ENCODE measurements at places on chromosomes 2 and 18.

- no peak for DNase-seq
These were observed 49.0 kb downstream of the ACTR2 start for GRCh38 chr2:65276609-65277008.

DNA sequence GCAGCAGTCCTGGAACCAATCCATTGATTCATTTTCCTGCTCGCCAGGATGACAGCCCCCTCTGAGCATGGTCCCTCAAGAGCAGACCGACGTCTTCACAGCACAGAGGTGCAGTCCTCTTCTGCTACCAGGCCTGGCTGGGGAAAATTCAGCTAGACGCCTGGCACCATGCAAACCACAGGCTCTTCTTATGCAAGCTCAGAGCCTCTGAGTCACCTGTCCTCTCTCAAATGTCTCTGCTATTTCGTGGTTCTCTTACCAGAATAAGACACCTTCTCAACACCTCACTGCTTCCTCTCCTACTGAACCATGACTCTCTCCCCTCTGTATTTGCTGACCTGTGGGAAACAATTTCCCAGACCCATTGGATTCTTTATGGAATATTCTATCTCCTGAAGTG, 79.8 kb upstream of the CYRIA start:
- no peak for DNase-seq

GRCh38 chr2:12507295-12507694, 209.4 kb upstream of the TRIB2 start:
- DNase-seq: peak; percentile 94

- peak; percentile 62 for DNase-seq
These were observed at the start of gene ITGA6 for GRCh38 chr2:172427256-172427989. TSS of gene ITGA6 (plus strand) at chr2:172427586.

DNA sequence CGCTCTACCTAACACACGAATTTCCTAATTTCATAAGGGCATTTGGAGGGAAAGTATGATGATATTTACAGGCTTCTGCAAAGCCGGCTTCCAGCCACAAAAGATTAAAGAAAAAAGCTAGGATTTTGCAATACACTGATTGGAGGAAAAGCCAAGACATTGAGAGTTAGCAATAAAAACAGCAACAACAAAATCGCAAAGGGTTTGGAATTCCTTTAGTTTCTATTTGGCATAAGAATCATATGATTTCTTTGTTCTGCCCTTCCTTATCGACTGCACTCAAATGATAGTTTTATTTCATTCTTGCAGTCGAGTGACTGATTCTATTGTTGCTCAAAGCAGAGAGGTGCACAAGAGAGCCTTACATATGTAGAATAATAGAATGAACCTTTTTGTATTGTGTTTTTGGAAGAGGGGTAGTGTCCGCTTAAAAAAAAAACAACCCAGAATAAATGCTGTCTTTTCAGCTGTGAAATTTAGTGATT, 3.9 kb upstream of the ZNF532 start:
- DNase-seq: no peak

GRCh38 chr2:238166391-238167343, 7.9 kb downstream of the ERFE start:
- DNase-seq: no peak

DNA sequence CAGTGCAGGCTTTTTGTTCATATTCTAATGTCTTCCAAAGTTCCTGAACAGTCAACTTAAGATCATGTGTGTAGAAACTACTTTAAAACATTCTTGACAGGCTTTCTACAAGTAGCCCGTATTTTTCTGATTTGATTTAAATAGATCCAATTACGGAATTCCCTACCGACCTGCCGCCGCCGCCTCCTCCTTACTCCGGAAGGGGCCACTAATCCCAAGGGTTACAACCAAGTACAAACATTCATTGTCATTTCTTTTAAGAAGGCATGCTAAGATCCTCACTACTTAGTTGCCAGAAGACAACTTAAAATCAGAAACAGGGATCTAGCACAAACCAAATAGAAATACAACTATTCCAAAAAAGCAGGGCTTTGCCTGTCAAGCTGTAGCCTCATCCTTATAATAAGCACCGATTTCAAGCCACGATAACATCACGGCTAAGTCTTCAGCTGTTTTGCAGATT, 784 bp downstream of the WDR33 start:
- DNase-seq: no peak

- DNase-seq: no peak
These were observed 605.1 kb upstream of the CNTNAP5 start for GRCh38 chr2:123419976-123420375.

DNA sequence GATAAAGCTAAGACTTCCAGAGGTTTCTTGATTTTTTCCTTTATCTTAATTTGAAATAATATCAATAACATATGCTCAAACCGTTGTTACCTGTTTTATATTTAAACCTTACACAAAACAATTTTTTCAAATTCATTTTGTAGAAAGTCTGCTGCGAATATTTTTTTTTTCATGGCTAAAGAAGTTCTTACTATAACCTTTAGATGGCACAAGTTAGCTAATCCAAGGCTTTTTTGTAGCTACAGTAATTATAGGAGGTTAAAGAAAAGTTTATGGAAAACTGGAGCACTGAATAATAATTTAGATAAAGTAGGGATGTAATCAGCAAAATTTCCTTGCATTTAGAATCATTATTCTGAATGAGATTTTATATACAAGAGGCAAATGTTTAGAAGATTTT, 78.0 kb upstream of the PNPT1 start:
- DNase-seq: no peak

DNA sequence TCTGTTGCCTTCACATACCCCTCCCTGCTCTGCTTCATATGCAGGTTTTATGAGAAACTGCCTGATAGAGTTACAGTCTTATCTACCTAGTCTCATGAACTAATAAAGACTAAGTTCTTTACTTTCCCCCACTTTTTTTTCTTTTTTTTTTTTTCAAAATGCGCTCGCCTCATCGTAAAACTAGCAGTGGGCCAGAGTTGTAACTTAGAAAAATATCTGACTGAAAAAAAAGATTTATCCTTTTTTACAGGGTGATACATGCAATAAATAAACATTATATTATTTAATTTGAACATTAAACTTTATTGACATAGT, 52.9 kb upstream of the STAT1 start:
- no peak for DNase-seq

GRCh38 chr2:189233527-189233926, 54.0 kb upstream of the COL5A2 start:
- DNase-seq: no peak

GRCh38 chr2:37583867-37584266, 87.6 kb downstream of the CDC42EP3 start:
- DNase-seq: no peak

DNA sequence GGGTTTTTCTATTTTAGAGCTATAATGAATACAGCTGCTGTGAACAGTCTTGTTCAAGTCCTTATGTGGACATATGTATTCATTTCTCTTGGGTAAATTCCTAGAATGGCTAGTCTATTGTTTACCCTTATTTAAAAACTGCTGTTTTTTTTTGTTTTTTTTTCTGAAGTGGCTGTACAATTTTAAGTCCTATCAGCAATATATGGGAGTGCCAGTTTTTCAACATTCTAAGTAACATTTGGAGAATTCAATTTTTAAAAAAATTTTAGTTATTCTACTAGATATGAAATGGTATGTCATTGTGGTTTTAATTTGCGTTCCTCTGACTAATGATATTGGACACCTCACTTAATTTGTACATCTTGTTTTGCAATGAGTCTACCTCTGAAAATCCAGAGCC, 349.7 kb downstream of the SATB2 start:
- DNase-seq: no peak

- DNase-seq: no peak
These were observed 91.9 kb upstream of the CAVIN2 start for GRCh38 chr2:191938779-191939178.

- DNase-seq: no peak
These were observed 64.9 kb upstream of the WIPF1 start for GRCh38 chr2:174662459-174662858.

DNA sequence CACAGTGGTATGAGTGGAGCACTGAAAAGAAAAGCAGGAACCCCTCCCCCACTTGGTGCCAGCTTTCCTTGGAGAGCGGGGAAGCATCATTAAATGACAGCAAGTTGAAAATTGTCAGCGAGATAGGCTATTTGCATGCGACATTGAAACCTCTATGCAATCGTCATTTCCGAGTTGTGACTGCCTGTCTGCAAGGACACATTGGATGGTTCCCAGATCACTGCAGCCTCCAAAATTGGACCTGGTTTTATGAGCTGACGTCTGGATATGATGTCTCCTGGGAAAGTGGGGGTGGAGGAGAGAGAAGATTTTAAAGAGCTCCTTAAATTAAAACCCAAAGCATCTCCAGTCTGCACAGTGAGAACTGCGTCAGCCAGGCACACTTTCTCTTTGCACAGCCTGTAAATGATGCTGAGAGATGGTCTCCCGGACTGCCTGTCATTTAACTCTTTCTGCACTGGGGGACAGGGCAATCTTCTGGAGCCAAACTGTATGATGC, 57.8 kb upstream of the KIF5C start:
- DNase-seq: no peak

- no peak for DNase-seq
These were observed 14.8 kb downstream of the SLC66A2 start for GRCh38 chr18:79936641-79937040.

DNA sequence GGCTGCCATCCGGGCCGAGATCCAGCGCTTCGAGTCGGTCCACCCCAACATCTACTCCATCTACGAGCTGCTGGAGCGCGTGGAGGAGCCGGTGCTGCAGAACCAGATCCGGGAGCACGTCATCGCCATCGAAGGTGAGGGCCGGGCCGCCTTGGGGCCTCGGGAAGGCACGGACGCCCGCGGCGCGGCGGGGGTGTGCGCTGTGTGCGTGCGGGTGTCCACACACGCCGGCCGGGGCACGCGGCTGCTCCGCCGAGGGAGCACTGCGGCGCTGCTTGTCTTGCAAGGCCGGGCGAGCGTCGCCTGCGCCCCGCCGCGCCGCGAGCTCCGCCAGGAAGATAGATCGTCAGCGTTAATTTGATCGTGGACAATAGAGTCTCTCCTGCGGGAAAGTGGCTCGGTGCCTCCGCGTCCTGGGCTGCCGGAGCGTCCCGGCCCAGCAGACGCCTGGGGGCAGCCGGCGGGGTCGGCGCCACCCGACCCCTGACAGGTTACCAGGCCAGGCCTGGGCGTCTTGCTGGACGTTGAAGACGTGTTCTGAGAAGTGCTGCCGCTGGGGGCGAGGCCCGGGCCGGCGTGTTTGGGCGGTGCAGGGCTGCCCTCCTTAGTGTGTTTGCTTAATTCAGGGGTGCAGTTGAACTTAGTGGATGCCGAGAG, 1.0 kb downstream of the AGAP1 start:
- no peak for DNase-seq

All from T-helper 2 cell (primary cell).